ENCODE measurements at places on chromosomes 4 and X.

- H3K27ac ChIP-seq = no peak overlapping the region
- peaks cover 14% of the 10 kb centered on the region for H3K4me1 ChIP-seq
- H3K4me3 ChIP-seq = no peak overlapping the region
- H3K27me3 ChIP-seq = no peaks in the 10 kb centered on the region
- DNase-seq = no peak
- H3K36me3 ChIP-seq = no peaks in the 10 kb centered on the region
These were observed 239.5 kb upstream of the GPC4 start for GRCh38 chrX:133654811-133655210.

DNA sequence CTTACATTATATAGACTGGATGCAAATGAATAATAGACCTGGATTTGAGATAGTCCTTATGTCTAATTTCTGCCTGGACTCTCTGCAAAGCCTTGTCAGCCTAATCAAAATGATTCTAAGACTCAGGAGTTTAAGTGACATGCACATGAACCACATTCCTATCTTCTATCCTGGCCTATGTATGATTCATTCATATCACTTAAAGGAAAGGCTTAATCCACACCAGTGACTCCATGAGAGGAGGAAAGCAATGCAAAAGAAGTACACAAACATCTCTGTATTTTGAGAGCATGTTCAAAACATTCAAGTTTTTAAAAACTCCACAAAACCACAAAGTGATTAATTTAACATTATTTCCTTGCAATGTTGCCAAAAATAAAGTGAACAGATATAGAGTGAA lies 14.6 kb downstream of the AMOT start:
- H3K36me3 ChIP-seq = no peaks in the 10 kb centered on the region
- no peak overlapping the region for H3K27ac ChIP-seq
- DNase-seq = no peak

DNA sequence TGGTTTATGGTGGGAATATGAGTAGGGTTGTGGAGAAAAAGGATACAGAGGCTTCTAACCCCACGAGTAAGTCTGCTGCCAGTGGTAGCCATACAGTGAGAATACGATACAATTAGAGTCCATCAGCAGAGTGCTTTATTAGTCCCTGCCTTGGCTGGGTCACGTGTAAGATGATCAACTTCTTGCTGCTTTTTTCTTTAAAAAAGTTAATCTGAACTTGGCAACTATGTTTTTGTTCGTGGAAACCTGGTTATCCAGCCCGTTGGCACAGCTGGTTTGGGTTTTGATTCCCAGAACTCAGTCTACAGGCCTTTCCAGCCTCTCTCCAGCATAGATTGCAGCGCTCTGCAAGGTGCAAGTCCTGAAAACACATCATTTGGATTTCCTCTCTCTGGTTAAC lies 53.1 kb upstream of the LSM6 start:
- H3K36me3 ChIP-seq = no peaks in the 10 kb centered on the region
- H3K4me3 ChIP-seq = no peak overlapping the region
- no peaks in the 10 kb centered on the region for H3K27me3 ChIP-seq
- DNase-seq = no peak

DNA sequence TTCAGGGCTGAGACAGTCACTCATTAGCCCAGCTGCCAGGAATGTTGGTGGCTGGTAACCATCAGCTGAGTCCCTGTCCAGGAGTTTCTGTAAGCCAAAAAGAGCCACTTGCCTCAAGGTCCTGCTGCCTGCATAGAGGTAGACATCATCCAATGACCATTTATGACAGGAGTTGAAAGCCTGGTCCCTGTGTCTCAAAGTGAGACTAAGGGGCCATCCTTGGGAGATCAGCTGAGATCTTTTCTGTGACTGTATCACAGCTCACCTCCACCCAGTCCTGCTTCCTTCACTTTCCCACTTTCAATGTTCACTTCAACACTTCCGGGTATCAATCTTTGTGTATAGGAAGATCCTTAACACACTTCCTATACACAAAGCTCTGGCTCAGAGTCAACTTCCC lies 28.4 kb upstream of the MAOA start:
- H3K27ac ChIP-seq = no peak overlapping the region
- no peak for DNase-seq
- no peaks in the 10 kb centered on the region for H3K4me1 ChIP-seq
- H3K4me3 ChIP-seq = no peak overlapping the region
- H3K27me3 ChIP-seq = no peaks in the 10 kb centered on the region
- H3K36me3 ChIP-seq = no peaks in the 10 kb centered on the region

GRCh38 chr4:184732126-184732525 lies 1.8 kb downstream of the CENPU start:
- peaks cover 3% of the 10 kb centered on the region for H3K27me3 ChIP-seq
- H3K36me3 ChIP-seq = no peaks in the 10 kb centered on the region
- no peak for DNase-seq
- H3K4me3 ChIP-seq = no peak overlapping the region
- peaks cover 11% of the 10 kb centered on the region for H3K4me1 ChIP-seq
- H3K27ac ChIP-seq = no peak overlapping the region

GRCh38 chr4:174423257-174423944 lies 98.9 kb downstream of the HPGD start:
- no peaks in the 10 kb centered on the region for H3K27me3 ChIP-seq
- no peaks in the 10 kb centered on the region for H3K4me1 ChIP-seq
- no peak for DNase-seq
- no peak overlapping the region for H3K4me3 ChIP-seq

- H3K27ac ChIP-seq = no peak overlapping the region
- H3K36me3 ChIP-seq = no peaks in the 10 kb centered on the region
- DNase-seq = no peak
- H3K4me1 ChIP-seq = no peaks in the 10 kb centered on the region
- no peaks in the 10 kb centered on the region for H3K27me3 ChIP-seq
These were observed 762.8 kb downstream of the PDHA2 start for GRCh38 chr4:96602661-96603060.

GRCh38 chr4:133355633-133356032 lies 206.5 kb downstream of the PCDH10 start:
- H3K4me1 ChIP-seq = no peaks in the 10 kb centered on the region
- DNase-seq = no peak
- H3K4me3 ChIP-seq = no peak overlapping the region
- no peaks in the 10 kb centered on the region for H3K36me3 ChIP-seq
- H3K27ac ChIP-seq = no peak overlapping the region

- H3K36me3 ChIP-seq = no peaks in the 10 kb centered on the region
- no peaks in the 10 kb centered on the region for H3K4me1 ChIP-seq
- H3K27ac ChIP-seq = no peak overlapping the region
- H3K4me3 ChIP-seq = no peak overlapping the region
These were observed 79.2 kb upstream of the GPM6A start for GRCh38 chr4:175891231-175891630.

GRCh38 chrX:48514126-48514806 lies 5.5 kb downstream of the PORCN start:
- no peaks in the 10 kb centered on the region for H3K4me1 ChIP-seq
- H3K27me3 ChIP-seq = no peaks in the 10 kb centered on the region
- DNase-seq = no peak

- no peaks in the 10 kb centered on the region for H3K4me1 ChIP-seq
- no peaks in the 10 kb centered on the region for H3K36me3 ChIP-seq
- no peak overlapping the region for H3K4me3 ChIP-seq
- no peak for DNase-seq
- H3K27me3 ChIP-seq = no peaks in the 10 kb centered on the region
These were observed 92.6 kb downstream of the IL13RA2 start for GRCh38 chrX:114924856-114925255.

All from tibial artery (tissue), 4 donors.